ENCODE measurements at places on chromosomes 11 and 22.
A peak's percentile ranks its signal among the peaks of the same experiment; 100 is the strongest.

DNA sequence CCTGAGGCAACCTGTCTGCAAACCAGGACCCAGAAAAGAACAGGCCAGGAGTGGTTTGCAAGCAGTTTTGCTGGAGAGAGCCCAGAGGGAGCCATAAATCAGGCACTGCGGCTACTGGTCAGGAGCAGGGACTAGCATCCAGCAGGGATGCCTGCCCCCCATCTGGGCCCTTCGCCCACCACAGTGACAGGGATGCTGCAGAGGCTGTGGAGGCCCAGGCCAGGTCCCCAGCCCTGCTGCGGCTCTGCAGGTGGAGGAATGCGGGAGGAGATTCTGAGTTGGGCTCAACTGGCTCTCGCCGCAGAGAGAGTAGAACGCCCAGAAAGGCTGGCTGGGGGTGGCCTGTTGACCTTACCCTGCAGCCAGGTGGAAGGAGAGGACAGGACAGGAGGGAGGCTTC is 16.4 kb upstream of the NEFH start:
- DNase-seq: no peak

- no peak for DNase-seq
These were observed 102.2 kb downstream of the BRD1 start for GRCh38 chr22:49725516-49725915.

- no peak for DNase-seq
These were observed 8.7 kb upstream of the MS4A4E start for GRCh38 chr11:60251485-60252212.

DNA sequence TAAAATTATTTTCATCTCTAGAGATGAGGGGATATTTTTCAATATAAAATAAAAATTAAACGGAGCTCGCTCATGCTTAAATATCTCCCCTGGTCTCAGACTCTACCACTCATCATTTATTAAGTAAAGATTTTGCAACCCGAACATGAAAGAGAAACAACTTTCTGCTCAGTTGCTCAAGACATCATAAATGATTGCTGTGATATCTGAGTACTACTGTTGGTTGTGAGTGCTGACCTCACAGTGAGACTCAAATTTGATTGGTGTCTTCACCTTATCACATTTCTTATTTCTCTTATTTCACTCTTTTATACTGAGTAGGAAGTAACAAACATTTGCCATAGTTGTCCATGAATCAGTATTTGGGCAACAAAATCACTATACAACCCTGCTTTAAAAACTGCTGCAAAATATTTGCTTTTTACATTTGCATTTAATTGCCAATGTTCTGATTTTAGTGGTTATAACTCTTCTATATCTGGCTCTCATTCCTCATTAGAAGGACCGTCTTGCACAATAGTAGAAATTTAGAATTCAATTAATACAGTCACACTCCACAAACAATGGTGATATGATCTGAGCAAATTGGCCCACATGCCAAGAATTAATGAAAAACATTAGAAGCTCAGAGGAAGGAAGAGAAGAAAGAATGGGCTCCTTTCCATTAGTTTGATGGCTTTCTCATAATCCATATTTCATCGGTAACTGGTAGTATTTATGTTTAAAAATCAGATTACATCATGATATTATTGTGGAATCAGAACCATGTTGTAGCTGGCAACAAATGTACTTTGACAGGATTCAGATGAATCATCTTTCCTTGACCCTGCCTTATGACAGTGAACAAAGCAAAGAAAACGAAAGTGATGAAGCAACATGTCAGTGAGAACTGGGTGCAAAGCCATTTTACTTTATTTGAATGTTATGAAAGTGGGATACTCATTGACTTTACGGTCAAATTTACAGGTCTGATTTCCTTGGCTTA is 973.6 kb upstream of the TENM4 start:
- peak; percentile 66 for DNase-seq

DNA sequence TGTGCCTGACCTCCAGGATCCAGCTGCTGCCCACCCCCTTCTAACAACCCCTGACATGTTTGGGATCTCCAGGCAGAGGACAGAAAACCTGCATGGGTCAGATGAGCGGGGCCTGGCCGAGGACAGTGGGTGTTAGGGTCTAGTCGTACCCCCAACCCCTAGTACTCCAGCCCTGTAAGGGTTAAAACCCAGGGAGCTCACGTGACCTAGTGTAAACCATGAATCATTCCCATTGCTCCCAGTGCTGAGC is 89.1 kb upstream of the CRYBB3 start:
- no peak for DNase-seq

DNA sequence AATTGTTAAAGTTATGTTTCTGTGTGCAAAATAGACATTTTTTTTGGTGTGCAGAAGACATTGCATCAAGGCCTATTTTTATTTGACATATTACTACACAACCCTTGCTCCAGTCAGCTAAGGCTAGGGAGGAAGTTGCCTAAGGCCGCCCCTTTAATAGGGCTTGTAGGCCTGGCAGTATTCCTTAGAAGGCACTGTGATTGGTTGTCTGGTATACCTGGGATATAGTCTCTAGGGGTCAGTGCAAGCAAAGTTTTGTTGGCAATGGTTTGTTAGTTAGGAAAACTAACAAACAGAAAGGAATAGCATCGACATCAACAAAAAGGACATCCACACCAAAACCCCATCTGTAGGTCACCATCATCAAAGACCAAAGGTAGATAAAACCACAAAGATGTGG is 16.9 kb downstream of the CCDC15 start:
- no peak for DNase-seq

DNA sequence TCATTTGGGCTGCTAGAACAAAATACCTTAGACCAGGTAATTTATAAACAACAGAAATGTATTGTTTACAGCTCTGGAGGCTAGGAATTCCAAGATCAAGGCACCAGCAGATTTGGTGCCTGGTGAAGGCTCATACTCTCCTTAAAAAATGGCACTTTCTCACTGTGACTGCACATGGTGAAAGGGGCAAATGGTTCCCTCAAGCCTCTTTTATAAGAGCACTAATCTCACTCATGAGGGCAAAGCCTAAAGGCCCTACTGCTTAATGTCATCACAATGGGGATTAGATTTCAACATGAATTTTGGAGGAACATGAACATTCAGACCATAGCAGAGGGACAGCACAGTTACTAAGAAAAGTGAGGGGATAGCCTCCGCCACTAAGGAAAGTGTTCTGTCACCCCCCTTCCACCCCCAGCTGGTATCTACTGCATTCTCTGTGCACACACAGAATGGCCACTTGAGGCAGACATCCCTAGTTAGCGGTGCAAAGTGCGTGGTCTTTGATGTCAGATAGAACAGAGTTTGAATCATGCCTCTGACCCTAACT is 47.2 kb upstream of the CEP295 start:
- DNase-seq: peak; percentile 30

- DNase-seq: no peak
These were observed 5.2 kb downstream of the TRAPPC4 start for GRCh38 chr11:119023741-119024140.

- DNase-seq: no peak
These were observed 40.7 kb downstream of the MRE11 start for GRCh38 chr11:94452988-94453387.

- DNase-seq: peak; percentile 54
These were observed 86.9 kb downstream of the UBASH3B start for GRCh38 chr11:122742301-122743018.

DNA sequence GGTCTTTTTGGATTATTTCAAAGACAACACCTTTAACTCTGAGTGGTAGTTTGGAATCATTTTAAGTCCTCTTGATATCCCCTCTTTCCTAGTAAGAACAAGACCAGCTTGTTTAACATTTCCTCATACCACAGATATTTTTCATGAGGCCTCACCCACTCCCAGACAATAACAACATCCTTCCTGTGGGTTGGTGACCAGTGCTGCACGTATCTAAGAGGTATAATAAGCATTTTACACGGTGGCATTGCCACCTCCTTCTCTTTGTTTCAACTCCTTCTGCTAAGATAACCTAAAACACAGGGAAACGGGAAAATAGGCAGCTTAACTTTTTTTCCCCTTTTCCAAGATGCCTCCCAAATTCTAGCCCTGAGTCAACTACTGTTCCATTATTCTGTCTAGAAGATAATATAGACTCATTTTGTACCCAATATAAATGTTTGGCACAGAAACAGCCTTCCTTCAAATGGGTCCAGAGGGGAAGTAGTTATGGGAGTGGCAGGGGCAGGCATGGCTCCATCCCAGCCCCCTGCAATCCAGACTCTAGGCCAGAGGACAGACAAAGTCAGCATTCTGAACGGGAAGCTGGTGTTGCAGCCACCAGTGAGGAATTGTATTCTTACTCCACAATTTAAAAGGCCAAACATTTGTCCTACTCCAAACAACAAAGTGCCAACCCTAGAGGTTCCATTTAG is 28.5 kb downstream of the MAML2 start:
- peak; percentile 64 for DNase-seq

Data from lung (tissue), 17 donors.